Karpas-422 (cell line): ENCODE measurements at places on chromosomes 5 and 9. TPM values are rescaled to one million over a fixed set of nuclear protein-coding genes. Genes with fewer than 3 reads are reported as not detected.

PSD2 gene
- not detected in 2 replicates for total RNA-seq

FOXD4L3 gene
- 0.22 TPM in 1 of 2 replicates, not detected in the other for total RNA-seq

KIF4B gene
- total RNA-seq: 0.04 and 0.30 TPM in 2 replicates

SWI5 gene
- total RNA-seq: 34.5 and 37.6 TPM in 2 replicates

- DNase-seq: no peak
Measured at GRCh38 chr9:81318571-81318970, 370.8 kb downstream of the TLE1 start.

GRCh38 chr5:568809-569208 lies 43.3 kb upstream of the CEP72 start:
- no peak for DNase-seq

- no peak for DNase-seq
Measured at GRCh38 chr9:106613250-106613737, 249.7 kb upstream of the ZNF462 start.

GRCh38 chr5:142798099-142798770 lies 28.1 kb downstream of the ARHGAP26 start:
- no peak for DNase-seq
